ENCODE measurements at places on chromosomes 16 and 17.

GRCh38 chr16:24645739-24646645 lies 83.5 kb upstream of the TNRC6A start:
- peak; percentile 98 for DNase-seq

- no peak for DNase-seq
These were observed 22.2 kb downstream of the SLC43A2 start for GRCh38 chr17:1606352-1606985.

DNA sequence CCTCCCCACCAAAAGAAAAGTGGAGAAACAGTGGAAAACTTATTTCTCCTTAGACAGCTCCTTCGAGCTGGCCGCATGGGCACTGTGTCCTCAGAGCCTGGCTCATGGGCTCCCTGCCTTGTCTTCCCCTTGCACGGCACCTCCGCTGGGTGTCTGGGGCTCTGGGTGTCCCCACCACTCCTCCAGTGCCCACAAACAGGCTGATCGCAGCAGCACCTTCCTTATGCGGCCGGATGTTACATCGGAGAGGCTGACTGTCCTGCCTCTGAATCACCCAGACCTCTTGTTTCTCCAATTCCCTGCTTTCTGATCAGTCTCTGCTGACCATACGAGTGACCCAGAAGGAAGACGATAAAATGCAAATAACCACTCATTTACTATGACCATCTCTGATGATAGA lies 121.7 kb downstream of the SLC39A11 start:
- DNase-seq, result no peak

GRCh38 chr16:19911747-19912454 lies 27.3 kb upstream of the GPRC5B start:
- DNase-seq, result no peak

DNA sequence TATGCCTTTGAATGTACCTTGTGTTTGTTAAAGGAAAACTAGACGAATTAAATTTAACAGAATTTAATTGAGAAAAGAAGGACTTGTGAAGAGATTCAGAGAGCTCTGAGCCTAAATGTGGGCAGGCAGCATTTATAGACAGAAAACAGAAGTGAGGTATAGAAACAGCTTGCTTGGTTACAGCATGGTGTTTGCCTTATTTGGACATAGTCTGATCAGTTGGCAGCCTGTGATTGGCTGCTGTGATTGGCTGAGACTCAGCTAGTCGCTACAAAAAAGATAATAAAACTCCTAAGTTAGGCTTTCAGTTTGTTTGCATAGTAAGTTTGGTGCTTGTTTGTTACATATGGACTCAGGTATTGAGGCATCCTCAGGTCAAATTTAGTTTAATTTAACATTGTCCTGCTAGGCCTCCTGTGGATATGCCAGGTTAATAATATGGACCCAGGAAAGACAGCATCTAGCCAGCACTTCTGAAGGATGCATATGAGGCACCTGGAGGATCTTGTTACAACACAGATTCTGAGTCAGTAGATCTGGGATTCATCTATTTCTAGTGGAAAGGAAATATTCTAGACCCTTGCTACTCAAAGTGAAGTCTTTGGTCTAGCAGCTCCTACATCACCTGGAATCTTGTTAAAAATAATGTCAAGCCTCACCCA lies 43.4 kb downstream of the SLFN5 start:
- DNase-seq, result no peak

- no peak for DNase-seq
These were observed 9.2 kb upstream of the MRPL58 start for GRCh38 chr17:75003070-75003956.

DNA sequence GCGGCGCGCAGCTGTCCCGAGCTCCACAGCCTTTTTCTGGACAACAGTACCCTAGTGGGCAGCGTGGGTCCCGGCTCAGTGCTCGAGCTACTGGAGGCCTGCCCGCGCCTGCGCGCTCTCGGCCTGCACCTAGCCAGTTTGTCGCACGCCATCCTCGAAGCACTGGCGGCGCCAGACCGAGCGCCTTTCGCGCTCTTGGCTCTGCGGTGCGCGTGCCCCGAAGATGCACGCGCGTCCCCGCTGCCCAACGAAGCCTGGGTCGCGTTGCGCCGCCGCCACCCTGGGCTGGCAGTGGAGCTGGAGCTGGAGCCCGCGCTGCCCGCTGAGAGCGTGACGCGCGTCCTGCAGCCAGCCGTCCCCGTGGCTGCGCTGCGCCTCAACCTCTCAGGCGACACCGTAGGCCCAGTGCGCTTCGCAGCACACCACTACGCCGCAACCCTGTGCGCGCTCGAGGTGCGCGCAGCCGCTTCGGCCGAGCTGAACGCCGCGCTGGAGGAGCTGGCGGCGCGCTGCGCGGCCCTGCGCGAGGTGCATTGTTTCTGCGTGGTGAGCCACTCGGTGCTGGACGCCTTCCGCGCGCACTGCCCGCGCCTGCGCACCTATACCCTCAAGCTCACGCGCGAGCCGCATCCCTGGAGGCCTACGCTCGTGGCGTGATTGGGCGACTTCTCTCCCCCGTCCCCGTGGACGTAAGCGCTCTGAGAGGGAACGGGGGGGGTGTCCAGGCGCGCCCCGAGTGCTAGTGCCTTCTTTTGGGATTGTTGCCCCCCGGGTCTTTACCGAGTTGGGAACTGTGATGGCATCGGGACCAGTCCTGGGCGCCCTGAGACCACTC lies 1.2 kb upstream of the HSF4 start:
- no peak for DNase-seq

- DNase-seq, result no peak
These were observed 15.2 kb downstream of the ANKRD40 start for GRCh38 chr17:50692448-50693035.

GRCh38 chr16:71461686-71462648 lies at the start of gene ZNF23:
ZNF23 (minus strand) TSS chr16:71462247; CDS start chr16:71456796, 5,451 bp downstream.
- DNase-seq, result peak; percentile 55

GRCh38 chr17:71790791-71791190 lies 330.0 kb upstream of the SOX9 start:
- DNase-seq, result no peak

- DNase-seq, result no peak
These were observed 9.7 kb downstream of the ZNHIT3 start for GRCh38 chr17:36496018-36496789.

- no peak for DNase-seq
These were observed 338.0 kb downstream of the WWOX start for GRCh38 chr16:78437352-78437968.

DNA sequence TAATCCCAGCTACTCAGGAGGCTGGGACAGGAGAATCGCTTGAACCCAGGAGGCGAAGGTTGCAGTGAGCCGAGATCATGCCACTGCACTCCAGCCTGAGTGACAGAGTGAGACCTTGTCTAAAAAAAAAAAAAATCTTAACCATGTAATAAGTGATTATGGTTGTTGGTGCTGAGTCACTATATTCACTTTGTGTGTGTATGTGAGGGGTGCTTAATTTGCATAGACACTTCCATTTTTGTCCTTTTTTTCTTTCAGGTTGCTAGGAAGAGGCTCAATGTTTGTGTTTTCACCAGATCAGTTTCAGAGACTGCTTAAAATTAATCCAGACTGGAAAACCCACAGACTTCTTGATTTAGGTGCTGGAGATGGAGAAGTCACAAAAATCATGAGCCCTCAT lies 18.2 kb downstream of the METTL9 start:
- DNase-seq, result no peak

DNA sequence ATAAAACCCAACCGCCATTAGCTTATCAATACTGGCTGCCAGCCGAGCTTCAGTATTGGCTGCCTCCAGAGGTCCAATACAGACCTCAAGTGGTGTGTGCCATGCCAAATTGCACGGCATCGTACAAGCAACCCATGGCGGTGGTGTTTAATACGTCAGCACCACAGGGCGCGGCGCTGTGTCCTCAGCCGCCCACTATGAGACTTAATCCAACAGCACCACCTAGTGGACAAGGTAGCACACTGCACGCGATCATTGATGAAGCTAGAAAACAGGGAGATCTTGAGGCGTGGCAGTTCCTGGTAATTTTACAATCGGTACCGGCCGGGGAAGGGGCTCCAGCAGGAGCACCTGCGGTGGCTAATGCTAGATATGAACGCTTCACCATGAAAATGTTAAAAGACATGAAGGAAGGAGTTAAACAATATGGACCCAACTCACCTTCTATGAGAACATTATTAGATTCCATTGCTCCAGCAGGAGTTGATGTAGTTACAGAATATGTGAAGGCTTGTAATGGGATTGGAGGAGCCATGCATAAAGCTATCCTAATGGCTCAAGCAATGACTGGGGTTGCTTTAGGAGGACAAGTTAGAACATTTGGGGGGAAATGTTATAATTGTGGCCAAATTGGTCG lies 15.4 kb downstream of the FLYWCH1 start:
- DNase-seq, result peak; percentile 64

- DNase-seq, result peak; percentile 22
These were observed 23.7 kb upstream of the KDM8 start for GRCh38 chr16:27179500-27180072.

GRCh38 chr16:12172343-12172742 lies 195.8 kb downstream of the SNX29 start:
- no peak for DNase-seq

- no peak for DNase-seq
These were observed 38.4 kb upstream of the ENDOV start for GRCh38 chr17:80376531-80376930.

GRCh38 chr16:70687102-70687511 lies 1.3 kb upstream of the MTSS2 start:
- DNase-seq, result no peak

DNA sequence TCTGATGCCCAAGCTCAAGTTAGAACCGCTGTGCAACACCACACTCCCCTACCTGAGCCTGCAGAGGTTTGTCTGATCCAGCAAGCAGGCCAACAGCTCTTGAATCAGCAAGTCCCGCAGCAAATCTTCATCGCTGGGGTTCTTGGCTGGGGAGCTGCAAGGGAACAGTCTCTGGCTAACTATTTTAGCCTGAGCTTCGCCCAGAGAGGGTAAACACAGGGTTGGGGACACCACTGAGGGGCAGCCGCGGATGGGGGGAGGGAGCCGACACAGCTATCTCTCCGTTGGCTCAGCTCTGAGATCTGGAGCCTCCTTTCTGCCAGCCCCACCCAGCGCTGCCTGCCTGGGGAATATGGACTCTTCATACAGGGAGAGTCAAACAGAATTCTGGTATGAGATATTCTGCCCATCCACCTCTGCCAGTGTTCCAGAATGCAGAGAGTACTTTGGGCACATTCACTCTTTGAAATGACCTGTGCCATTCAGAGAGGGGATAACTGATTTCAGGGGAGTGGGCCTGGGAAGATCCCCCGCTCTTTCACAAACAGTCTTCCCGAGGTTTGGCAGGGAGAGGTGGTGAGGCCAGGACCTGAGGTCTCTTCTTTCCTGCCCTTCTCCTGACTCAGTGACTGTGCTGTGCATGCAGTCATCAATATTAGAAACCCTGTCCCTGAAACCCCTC lies 7.4 kb downstream of the GIP start:
- no peak for DNase-seq

DNA sequence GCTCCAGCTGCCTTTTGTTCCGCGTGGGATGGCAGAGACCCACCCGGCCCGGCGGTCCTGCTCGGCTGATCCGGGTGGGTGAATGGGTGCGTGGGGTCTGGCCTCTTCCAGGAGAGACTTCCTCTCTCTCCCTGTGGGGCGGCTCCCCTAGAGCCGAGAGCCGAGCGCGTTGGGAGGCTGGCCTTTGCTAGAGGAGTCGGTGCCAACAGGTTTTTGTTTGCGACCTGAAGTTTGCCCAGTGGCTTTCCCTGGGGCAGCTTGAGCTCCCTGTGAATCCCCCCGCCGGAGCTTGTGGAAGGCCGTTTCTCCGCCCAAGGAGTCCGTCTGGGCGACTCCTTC lies 970 bp downstream of the EPN2 start:
- DNase-seq, result no peak

DNA sequence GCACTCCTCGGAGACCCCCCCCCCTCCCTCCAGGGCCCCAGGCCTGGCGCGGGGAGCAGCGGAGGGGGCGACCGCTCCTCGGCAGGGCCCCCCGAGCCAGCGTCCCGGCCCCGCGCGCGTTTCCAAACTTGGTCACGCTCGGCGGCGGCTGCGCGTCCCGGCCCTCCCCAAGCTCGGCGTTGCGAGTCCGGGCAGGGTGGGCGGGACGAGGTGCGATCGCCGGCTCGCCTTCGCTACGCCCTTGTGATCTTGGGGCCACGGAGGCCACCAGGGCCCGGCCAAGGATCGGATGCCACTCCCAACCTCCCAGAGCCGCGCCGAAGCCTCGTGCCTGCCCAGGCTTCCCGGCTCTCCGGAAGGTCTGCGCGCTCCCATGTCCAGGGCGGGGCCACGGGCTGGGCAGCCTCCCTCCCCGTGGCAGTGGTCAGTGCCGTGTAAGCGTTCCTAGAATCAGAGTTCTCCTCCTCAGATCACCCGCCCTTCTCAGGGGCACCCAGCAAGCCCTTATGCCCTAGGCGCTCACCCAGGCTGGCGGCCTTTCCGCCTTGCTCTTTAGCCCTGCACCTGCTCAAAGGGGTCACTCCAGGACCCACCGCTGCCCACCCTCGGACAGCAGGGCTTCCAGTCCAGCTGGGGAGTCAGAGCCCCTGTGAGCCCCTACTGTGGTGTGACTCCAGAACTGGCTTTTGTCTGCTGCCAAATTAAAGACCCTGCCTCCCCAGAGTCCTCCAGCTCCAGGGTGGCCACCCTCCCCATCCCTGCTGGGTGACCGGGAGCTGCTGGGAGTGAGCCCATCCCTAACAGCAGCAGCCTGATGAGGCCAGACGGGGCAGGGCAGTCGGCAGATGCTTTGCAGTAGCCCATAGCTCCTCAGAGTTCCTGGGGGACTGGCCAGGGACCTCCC lies 12.2 kb upstream of the MRPS23 start:
- DNase-seq, result peak; percentile 73

GRCh38 chr17:50638606-50638965 lies 3.9 kb downstream of the ABCC3 start:
- no peak for DNase-seq

GRCh38 chr17:34853924-34854323 lies 107.3 kb downstream of the CCT6B start:
- DNase-seq, result no peak

- DNase-seq, result no peak
These were observed 1.9 kb downstream of the DNAH17 start for GRCh38 chr17:78575340-78575739.

GRCh38 chr16:14181371-14182050 lies 110.4 kb downstream of the MRTFB start:
- DNase-seq, result peak; percentile 52

DNA sequence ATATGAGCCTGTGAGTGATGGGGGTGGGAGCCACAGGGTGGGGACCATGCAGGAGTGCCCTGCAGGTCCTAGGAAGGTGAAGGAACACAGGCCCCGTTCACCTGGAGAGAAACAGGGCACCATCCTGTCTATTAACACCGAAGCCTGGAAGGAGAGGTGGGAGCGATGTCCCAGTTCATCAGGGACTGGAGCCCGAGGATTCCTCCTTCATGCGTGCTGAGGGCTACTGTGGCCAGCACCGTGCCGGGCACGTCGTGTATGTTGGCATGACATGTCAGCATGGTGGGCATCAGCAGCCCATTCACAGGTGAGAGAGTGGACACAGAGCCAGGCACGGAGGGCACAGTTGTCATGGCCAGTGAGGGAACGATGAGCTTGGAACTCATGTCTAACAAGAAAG lies 1.4 kb downstream of the WFIKKN2 start:
- no peak for DNase-seq

DNA sequence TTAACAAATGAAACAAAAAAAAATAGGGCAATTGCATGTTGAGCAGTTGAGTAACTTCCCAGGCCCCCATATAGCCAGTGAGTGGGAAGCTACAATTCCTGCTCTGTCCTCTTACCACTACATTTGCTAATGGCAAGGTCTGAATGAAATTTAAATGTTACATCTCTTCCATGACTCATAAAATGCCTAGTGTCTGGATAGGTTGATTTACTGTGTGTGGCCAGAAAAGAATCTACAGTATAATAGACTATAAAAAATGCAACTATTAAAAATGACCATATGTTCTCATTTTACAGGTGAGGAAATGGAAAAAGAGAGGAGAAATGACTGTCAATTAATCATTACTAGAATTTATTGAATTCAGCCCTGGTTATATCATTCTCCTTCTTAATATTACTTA lies 1199.3 kb downstream of the CDH11 start:
- no peak for DNase-seq
